ENCODE measurements at places on chromosomes 2 and 18.

DNA sequence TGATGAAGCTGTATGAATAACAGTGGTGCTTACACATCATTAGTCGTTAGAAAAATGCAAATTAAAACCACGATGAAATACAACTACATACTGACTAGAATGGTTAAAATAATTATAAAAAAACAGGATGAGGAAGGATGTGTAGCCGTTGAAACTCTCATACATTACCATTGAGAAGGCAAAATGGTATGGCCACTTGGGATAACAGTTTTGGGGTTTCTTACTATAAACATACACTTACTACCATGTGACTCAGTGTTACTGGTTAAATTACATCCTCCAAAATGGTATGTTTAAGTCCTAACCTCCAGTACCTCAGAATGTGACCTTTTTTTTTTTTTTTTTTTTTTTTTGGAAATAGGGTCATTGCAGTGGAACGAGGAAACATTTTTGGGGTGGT is 58.4 kb downstream of the UBE2E3 start:
- no peak for DNase-seq

DNA sequence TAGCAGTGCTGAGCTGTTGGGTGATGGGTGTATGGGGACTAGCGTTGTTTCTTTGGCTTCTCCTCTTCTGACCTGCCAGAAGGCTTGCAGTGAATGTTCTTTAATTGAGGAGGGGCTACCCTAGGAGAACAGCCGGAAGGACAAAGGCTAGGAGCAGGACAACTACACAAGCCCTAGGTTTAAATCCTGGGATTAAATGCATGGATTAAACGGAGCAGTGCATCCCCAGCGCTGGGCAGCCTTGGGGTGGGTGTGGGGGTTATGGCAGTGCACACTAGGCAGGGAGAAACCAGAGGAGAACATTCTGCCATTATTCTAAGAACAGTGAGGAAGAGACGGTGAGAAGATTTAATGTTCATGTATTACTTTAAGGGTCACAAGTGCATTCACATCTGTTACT is 86.4 kb upstream of the MCFD2 start:
- DNase-seq: no peak

DNA sequence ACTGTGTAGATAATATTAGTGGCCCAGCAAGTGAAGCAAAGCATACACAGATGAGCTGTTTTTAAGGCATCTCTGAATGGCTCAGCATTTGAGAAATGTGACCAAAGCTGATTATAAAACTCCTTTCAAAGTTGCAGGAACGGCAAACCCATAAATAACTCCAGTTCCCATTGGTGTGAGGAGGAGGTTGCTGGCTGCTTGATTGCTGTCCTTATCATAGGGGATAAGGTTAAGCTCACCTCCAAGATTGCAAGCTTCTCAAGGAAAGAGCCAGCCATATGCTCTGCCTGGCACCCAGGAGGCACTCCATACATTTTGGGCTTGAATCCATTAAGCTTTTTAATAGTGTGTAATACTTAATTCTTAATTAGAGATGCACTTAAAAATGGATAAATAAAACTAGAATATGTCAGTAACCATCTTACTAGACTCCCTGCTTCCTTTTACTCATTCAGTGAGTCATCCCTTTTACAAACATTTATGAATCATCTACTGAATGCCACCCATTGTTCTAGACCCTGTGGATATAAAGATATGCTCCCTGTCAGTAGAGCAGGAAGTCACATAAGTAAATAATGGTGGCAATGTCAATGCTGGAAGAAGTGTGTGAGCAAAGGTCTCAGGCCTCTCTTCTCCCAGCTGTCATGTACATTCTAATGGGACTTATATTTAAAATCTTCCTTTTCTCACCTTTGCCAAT is 99.3 kb downstream of the SPATS2L start:
- no peak for DNase-seq

DNA sequence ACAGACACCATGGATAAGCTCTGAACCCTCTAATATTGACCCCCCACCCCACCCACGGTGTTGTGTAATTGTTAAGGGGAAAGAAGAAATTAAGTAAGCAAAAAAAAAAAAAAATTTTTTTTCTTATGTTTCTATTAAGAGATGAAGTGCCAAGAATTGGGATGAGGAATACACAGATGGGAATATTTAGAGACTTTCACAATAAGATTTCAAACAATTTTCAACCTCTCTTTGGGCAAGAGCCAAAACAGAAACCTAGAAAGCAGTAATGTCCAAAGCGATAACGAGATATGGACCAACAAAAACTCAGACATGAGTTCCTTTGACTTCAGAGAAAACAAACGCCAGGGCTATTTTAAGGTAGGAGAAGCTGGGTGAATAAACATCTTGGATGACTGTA is 14.4 kb downstream of the PIEZO2 start:
- DNase-seq: no peak

DNA sequence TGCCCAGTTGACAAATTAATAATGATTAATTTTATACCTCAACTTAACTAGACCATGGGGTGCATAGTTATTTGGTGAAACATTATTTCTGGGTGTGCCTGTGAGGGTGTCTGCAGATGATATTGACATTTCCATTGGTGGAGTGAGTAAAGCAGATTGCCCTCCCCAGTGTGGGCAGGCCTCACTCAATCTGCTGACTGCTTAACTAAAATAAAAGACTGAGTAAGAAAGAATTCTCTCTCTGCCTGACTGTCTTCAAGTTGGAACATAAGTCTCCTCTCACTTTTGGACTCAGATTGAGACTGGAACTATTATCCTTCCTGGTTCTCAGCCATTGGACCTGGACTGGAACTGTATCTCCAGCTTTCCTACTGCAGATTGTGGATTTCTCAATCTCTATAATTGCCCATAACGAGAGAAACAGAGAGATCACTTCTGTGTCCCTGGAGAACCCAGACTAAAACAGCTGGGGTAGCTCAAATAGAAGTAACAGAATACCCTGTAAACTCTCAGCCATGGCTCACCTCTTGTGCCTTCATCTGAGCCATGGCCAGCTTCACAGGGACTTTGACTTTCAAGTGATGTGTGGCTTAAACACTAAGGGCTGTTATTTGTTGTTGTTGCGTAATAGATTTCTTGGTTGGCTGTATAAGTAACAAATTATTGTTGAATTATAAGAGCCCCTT is 575.3 kb upstream of the RAB6C start:
- DNase-seq: no peak

DNA sequence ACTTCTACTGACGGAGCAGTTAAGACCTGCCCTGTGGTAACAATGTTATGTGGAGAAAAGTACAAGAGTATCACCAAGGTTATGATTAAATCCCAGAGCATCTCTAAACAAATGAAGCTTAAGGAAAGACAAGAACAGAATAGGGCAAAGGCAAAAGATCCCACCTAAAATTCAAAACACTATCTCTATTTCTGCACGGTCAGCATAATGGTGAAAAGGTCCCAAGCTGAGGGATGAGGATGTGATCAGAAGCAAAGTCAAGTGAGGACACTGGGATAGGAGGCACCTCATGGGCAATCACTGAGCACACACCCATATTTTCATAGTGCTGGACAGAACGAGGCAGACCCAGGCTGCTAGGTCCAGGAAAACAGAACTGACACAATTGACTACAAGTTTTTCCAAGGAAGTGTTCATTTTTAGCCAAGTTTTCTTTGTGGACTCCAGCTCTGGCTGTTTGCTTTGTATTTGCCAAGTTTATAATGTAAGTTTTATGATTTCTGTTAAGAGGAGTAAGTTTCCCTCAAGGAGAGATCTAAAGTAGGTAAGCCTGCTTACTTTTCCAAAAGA is 77.8 kb downstream of the NCKAP5 start:
- DNase-seq: no peak

DNA sequence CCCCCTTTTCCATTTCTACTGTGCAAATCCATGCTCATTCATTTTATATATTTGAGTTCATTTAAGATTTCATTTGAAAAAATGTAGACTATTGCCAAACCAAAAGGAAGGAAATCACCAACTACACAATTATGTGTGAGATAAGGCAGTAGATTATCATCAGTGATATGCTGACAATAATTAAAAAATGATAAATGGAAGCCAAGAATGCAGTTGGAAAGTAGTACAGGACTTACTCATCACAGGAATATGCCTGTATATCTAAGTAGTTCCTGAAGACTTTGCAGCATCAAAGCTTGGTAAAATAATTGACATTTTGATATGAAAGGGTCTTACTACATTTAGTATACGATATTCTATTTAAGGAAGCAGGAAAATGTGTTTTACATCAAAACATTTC is 166.1 kb upstream of the OTX1 start:
- no peak for DNase-seq

DNA sequence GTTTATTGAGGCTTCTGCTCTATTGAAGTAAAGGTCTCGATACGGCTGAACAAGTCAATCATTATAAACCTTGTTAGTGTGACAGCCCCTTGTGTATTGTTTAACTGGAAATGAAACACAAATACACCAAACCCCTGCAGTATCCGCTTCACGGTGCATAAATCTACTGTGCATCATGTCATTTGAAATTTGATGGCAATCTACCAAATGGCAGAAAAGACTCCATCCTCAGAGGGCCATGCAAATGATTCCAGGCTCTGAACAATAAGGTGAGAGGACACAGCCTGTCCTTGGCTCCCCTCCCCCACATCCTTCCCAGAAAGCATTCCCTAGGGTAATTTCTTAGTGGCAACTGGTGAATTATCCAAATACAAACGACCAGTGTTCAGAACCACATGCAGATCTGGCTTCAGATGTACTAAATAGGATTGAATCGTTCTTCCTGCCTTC is 80.6 kb downstream of the ADCYAP1 start:
- DNase-seq: peak; percentile 54

DNA sequence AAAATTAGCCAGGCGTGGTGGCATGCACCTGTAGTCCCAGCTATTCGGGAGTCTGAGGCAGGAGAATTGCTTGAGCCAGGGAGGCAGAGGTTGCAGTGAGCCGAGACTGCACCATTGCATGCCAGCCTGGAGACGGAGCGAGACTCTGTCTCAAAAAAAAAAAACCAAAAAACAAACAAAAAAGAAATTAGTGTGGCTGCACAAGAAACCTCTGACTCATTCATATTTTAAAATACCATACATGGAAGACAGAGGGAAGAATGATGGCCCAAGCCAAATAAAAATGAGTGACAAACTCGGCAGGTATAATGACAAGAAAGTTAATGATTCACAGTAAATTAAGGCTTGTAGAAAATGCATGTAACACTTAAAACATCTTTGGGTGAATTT is 875.8 kb downstream of the EPHA4 start:
- DNase-seq: no peak

GRCh38 chr18:22563164-22563583 is 145.5 kb upstream of the CTAGE1 start:
- peak; percentile 18 for DNase-seq

DNA sequence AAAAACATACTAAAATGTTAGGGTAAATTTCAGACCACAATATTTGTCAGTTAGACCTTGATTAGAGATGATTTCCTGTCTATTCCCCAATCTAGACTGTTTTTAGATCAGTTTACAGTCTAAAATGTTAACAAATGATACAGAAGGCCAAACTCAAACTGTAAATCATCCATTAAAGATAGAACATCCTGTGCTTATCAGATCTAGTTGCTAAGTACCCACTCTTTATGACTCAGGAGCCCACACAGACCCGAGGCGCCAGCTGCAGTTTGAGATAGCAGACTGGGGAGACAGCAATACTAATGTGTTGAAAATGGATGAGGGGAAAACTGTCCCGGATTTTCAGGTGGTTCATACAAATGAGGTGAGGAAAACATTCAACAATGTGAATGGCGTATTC is 113.3 kb downstream of the SCG2 start:
- DNase-seq: no peak

- no peak for DNase-seq
Observed at GRCh38 chr18:46407486-46408166, 249.4 kb downstream of the LOXHD1 start.

DNA sequence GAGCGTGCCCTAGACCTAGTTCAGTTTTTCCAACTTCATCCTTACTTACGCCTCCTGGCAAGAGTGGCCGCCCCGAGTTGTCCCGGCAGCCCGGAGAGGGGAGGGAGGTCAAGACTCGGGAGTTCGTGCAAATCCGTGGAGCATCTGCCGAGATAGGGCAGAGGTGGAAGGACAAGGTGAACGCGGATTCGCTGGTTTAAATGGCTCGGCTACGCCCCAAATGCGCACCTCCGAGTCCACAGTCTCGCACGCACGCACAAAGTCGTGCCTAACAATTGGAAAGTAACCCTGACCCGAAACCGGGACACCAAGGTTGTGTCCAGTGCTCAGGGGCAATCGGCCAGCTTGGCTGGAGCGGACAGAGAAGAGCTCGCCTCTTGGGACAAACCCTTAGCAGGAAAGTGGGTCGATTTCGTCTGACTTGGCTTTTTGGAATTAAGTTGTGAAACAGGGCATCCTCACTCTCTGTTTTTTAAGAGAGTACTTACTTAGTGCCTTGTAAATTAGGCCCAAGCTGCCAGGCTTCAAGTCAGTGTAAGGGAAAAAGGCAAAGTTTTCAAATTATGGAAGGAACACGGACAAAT is 726 bp upstream of the SS18 start:
- DNase-seq: no peak
